ENCODE measurements at places on chromosomes 5 and 9.

DNA sequence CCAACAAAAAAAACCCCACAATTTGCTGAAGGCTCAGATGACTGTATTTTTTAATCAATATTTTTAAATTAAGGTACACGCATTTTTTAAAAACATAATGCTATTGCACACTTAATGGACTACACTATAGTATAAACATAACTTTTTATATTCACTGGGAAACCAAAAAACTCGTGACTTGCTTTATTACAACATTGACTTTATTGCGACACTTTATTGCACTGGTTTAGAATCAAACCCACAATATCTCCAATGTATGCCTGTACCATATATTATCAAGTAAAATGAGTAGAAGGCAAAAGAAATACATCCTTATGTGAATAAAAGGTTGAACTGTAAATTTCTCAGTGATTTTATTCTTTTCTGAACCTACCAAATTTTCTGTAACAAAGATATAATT, 53.7 kb downstream of the RICTOR start:
- no peak for DNase-seq

GRCh38 chr5:81016116-81016515, 56.0 kb downstream of the RASGRF2 start:
- no peak for DNase-seq

GRCh38 chr9:82961504-82962125, 101.3 kb downstream of the RASEF start:
- DNase-seq = peak; percentile 96

DNA sequence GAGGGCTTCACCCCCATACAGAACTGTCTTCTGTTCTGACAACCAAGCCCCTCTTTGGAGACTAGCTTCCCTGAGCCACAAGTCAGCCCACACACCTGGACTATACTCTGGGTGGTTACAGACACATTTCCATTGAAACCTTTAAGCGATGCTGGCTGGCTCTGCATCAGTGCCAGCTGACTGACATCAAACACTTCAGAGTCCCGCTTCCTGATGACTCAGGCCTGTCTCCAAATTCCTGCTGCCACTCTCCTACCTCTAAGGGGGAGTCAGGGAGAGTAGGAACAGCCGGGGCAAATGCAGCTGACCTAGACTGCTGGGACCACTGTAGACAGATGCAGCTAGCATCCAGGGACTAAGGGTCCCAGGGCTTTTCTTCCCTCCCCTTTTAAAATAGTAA, 59.4 kb downstream of the SIL1 start:
- no peak for DNase-seq

- no peak for DNase-seq
These were observed 1.8 kb upstream of the FAT2 start for GRCh38 chr5:151592855-151593408.

DNA sequence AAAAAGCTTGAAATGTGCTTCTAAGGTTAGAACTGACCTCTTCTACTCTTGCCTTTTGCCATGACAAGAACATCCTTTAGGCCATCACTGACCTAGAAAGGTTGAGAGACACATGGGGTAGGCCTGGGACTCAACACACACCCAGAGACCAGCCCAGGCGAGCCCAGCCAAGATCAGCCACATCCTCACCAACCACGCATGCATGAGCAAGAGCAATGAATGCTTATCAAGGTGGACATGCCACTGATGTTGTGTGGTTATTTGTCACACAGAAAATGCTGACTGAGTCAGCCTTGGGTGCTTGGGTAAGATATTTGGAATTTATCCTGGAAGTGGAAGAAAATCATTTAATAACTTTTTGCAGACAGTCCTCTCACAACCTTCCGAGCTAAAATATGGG, 39.4 kb downstream of the SMIM23 start:
- no peak for DNase-seq

- DNase-seq = peak; percentile 87
These were observed 55.9 kb downstream of the SFXN1 start for GRCh38 chr5:175534070-175534932.

GRCh38 chr9:76699971-76700370, 64.3 kb upstream of the PCA3 start:
- no peak for DNase-seq

DNA sequence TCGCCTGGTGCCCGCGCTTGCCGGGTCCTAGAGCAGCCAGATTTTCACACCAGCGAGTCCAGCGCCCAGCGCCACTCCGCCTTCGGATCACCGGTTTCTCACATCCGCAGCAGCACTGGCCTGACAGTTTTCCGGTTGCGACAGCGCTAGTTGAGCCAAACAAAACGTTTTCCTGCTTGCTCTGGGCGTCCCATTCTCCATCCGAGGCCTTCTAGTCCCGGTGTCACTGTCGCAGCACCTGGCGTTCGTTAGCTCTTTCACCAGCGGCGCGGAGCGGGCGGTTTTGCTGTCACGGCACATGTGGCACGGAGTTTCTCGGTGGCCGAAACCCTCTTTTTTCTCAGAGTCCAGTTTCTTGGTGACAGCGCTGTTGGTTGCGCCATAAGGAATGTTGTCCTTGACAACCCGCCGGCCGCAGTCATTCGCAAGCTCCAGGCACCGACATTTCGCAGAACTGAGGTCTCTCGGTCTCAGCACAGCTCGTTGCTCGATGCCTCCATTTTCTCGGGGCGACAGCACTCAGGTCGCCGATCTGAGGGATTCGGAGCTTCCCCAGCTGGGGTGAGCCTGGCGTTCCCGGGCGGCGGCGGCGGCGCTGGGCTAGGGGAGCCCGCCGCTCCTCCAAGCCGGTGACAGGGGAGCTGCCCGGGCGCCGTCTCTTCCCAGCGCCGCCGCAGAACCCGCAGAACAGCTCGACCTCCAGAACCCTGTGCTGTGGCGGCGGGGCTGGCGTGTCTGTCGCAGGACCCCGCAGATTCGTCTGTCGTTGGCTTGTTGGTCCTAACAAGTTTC, 47.8 kb downstream of the ANXA2R start:
- peak; percentile 98 for DNase-seq

GRCh38 chr9:14868772-14869583, 41.2 kb downstream of the FREM1 start:
- no peak for DNase-seq

DNA sequence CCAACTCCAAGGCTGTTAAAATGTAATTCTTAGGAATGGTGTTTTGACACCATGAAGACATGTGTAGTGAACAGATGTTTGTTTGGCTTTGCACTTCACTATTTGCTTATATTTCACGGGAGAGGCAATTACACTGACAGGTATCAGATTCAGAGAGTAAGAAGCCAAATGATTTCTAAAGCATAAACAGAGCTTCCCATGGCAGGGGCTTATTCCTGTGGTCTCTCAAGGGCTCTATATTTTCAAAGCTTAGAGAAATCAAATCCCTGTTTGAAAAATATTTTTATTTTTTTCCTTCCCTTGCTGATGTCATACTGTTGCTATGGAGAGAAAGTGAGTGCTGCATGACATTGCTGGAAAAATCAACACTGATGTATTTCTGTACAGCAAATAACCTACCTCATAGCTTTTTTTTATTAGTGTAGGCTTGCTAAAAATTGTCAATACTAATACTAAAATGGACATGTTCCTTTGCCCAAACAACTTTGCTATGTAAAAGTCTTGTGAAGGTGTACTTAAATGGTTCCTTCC, 161.4 kb downstream of the GIN1 start:
- DNase-seq = peak; percentile 6

DNA sequence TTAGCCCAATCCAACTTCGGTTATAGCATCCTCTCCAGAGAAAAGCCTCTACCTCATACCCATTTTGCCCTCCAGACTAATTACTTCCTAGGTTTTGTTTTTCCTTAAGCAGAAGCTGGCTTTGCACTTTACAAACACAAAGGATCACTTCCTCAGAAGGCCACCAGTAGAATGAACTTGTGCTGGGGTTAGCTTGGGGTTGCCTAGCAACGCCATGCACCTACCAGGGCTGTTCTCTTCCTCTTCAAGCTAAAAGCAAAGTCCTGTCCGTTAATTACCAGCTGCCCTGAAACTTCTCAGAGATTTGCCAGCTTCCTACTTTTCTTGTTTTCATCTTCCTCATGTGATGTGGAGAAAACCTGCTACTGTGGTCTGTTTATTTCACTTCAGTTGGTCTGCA, 132.0 kb upstream of the WWC1 start:
- DNase-seq = peak; percentile 25

DNA sequence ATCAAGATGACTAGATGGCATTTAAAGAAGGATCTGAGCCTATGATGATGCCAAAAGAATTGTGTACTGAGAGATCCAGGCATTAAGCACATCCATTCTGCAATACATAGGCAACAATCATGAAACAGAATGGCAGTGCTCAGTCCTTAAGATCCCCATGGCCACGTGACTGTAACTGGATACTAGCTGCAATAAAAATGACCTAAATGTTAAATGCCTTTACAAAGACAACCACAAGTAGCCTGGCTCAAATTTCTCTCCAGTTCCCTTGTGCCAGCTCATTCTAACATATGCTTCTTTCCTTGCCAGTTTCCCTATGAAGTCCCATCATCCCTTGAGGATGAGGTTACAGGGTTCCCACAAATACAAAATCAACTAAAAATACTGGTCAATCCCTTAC, 148.3 kb upstream of the GHR start:
- no peak for DNase-seq

GRCh38 chr5:4643190-4643589, 496.9 kb upstream of the ADAMTS16 start:
- DNase-seq = no peak

- no peak for DNase-seq
These were observed 29.5 kb upstream of the SPIN1 start for GRCh38 chr9:88358723-88359122.

DNA sequence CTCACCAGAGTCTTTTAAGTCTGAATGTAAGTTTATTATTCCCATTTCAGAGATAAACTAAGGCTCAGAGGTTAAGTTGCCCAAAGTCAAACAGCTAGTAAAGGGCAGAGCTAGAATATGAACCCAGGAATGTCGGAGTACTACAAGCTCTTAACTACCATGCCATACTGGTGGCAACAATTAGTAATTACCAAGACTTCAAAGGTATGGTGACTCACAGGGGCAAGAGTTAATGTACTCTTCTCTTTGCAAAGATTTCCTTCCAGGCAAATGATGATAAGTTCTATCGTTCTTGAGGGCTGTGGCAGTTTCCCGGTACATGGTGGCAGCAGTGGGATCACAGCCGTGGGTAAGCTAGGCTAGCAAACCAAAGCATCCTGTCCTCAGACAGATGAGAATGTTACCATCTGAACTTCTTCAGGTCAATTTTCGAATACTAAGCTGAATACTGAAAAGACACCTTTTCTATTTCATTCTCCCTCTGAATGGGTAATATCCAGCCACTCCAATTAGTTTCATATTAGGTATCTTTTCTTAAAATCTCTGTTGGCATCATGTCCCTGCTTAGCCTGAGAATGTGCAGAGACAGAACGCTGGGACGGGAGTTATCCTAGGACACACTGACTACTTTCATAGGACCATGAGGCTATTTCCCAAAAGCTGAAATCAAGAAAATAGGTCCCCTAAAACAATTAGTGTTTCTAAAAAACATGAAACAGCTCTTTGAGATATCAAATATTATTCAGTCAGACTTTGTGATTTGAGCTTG, 117.0 kb upstream of the NR5A1 start:
- DNase-seq = no peak

DNA sequence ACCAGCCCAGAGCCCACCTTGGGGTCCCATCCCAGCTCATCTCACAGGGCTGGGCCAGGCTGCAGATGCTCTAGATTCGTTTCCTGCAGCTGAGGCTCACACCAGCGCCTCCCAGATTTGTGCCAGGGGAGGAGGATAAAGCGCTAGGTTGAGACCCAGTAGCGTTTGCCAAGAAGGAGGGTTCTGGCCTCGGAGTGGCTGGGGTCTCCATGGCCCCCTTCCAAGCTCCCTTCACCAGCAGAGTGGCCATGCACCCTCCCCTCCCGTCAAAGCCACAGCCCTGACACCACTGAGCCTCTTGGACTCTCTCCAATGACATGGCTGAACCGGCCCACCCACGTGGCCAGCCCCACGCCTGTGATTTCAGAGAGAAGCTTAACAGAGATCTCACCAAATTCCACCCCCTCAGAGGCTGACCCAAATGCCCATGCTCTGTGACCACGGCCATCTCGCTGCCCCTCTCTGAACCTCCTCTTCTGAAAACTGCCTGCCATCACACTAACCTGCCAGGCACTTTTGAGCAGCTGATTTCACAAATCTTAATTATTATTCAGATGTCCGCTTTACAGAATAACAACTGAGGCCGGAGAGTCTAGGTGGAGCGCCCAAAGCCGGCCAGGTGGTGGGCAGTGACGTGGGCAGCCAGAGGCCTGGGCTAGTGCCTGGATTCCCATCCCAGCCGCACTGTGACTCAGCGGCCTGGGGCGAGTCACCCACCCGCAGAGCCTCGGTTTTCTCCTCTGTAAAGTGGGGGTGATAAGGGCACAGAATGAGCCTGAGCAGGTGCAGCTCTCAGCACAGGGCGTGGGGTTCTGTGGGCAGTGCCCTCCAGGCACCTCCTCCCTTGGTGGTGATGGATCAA, 155.7 kb downstream of the C9orf50 start:
- no peak for DNase-seq

DNA sequence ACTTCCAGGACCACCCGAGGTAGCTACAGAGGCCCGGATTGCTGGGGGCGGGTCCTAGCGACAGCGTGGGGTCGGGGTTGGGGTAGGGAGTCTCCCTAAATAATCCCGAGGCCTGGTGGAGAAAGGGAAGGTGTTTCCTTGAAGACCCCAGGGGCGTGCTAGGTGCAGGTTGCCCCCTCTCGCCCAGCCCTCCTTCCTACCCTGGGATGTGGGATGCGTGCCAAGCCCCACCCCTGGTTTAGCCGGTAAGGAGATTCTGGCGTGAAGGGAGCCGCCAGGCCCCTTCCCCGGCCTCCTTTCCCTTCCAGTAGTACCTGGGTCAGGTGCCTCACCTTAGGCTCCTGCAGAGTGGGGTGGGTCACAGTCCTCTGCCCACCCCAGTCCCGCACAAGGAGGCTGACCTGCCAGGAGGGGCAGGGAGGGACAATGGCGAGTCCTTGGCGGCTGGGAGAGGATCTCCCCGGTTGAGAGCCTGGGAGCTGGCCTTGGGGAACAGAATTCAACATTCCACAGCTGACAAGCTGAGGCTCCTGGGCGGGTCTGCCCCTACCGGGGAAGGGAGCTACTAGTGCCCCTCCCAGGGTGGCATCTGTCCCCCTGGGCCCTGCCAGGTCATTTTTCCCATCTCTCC, 674 bp downstream of the TSPAN17 start:
- DNase-seq = peak; percentile 48

DNA sequence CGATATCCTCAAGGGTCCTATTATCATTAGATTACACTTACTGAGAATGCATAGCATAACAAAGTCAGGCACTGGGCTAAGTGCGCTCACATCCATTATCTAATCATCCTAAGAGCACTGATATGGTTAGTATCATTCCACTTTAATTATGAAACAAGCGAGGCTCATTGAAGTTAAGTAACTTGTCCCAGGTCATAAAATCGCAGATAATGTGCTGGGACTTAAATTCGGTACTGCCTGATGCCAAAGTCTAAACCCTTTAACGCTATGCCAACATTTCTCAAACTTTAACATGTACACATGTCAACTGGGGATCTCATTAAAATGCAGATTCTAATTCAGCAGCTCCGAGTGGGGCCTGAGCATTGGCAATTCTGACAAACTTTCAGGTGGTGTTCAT, 204.7 kb downstream of the PTTG1 start:
- DNase-seq = no peak

GRCh38 chr5:52119768-52120167, 667.9 kb upstream of the ITGA1 start:
- peak; percentile 17 for DNase-seq

Data from HT-29 (cell line).